ENCODE measurements at places on chromosomes 6 and 20.

GRCh38 chr20:24638591-24639548, 169.4 kb downstream of the SYNDIG1 start:
- no peak for DNase-seq

GRCh38 chr6:7189101-7189758, 81.5 kb downstream of the RREB1 start:
- DNase-seq: no peak

DNA sequence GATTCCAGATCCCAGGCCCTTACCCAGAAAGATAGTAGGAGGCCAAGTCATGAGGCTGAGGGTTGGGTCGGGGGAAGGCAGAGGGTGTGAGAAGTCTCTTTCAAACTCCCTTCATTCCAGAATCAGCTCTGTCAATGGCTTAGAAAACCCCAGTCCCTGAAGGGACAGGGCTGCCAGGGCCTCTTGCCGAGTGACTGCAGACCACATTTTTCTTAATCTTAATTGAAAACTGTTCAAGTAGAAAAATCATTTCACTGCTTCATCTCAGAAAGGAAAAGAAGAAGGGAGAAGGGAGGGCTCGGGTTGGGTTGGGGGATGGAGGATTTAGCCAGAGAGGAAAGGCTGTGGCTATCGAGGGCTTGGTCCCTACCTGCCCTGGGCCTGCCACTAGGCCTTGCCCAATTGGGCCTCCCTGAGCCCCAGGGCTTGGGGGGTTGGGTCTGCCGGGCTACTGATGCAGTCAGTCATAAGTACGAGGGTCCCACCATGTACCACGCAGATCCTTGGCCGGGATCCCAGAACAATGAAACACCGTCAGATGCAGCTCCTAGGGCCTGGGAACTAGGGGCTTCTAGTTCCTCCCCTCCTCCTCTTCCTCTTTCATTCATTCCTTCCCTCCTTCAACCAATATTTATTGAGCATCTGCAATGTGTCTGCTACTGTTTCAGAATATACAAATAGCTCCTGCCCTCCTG, 44.0 kb upstream of the CTNNBL1 start:
- DNase-seq: no peak

DNA sequence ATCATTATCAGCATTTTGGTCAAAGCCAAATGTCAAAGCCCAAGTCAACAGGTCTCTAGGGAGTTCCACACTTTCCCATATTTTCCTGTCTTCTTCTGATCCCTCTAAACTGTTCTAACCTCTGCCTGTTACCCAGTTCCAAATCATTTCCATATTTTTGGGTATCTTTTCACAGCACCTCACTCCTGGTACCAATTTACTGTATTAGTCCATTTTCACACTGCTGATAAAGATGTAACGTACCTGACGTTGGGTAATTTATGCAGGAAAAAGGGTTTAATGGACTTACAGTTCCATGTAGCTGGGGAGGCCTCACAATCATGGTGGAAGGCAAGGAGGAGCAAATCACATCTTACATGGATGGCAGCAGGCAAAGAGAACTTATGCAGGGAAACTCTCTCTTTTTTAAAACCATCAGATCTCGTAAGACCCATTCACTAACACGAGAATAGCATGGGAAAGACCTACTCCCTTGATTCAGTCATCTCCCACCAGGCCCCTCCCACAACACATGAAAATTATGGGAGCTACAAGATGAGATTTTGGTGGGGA, 143.4 kb downstream of the PTPRK start:
- no peak for DNase-seq

DNA sequence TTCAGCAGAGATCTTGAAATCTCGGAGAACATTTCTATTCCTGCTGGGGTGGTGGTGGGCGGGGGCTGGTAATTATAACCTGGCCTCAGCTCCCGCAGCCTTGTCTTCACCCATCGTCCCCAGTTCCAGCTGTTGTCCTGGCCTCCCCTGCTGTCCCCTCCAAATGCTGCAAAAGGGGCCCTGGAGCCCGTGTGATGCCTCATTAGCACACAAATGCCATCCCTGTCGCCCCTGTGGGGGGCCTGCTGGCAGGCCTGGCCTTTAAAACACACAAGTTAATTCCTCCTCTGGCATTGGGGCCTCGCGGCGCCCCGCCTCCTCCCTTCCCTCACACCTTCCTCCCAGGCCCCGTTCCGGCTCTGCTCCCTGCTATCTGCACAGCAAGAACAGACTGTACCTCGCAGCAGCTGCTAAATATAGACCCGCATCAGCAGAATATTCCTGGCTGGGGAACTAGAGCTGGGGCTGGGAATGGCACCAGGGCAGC, 85.7 kb downstream of the CDH22 start:
- no peak for DNase-seq

DNA sequence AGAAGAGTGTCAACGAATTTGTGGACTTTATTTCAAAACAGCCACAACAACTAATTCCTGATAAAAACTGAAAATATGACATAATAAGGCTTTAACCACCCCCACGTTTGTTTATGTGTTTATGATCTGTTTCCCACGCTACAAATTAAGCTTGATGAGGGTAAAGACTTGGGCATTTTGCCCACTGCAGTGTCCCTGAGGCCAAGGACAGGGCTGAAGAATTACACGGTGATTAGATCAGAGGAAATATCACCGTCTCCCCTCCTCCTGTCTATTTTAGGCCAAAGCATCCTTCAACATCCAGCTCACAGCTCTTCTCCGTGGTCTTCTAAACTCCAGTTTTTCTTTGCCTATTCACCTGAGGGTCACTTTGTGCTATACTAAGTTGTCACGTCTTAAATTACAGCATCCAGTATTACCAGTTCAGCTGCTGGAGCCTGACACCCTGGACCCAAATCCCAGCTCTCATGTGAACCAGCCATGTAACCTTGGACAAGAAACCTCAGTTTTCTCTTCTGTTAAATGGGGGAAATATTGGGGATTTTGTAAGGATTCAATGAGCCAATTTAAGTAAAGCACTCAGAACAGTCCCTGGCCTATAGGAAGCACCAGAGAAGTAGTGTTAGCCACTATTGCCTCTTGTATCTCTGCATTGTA, 15.2 kb upstream of the ARFGEF2 start:
- DNase-seq: no peak

GRCh38 chr20:10185741-10186558, 32.7 kb upstream of the SNAP25 start:
- no peak for DNase-seq

DNA sequence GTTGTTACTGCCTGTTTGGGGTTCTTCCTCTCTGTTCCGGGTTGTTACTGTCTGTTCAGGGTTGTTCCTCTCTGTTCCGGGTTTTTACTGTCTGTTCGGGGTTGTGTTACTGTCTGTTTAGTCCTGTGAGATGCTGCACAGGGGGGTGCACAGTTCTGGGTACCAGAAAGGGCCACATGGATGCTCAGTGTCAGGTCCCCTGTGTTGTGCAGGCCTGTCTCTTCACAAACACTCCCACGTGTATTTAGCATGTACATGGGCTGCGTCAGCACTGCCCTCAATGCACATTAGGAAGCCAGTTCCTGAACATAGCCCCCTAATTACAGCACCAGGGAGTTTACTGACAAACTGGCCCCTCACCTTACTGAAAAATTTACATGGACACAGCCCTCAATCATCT, 118.5 kb downstream of the DLL1 start:
- DNase-seq: no peak

GRCh38 chr6:159984268-159984786, 15.4 kb downstream of the IGF2R start:
- DNase-seq: no peak

DNA sequence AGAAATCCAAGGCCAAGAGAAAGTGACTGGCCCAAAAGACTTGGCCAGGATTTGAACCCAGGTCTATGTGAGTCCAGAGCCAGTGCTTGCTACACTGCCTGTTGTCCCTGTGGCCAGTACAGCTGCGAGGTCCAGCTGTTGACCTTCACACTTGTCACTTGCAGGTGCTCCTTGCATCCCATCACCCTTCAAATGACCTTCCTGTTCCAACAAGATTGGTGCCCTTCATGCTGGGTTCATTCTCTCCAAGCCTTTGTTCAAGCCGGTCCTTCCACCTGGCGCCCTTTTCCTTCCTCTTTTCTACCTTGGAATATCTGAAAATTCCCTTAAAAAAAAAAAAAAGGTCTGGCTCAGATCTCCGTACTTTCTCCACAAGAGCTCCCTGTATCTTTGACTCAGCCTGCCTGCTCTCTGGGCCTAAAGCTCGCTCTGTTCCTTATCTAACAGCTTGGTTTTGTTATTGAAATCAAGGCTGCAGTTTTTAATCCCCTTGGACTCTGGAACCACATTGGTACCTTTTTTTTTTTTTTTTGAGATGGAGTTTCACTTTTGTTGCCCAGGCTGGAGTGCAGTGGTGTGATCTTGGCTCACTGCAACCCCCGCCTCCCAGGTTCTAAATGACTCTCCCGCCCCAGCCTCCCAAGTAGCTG, 22.2 kb upstream of the MRPS18A start:
- no peak for DNase-seq

DNA sequence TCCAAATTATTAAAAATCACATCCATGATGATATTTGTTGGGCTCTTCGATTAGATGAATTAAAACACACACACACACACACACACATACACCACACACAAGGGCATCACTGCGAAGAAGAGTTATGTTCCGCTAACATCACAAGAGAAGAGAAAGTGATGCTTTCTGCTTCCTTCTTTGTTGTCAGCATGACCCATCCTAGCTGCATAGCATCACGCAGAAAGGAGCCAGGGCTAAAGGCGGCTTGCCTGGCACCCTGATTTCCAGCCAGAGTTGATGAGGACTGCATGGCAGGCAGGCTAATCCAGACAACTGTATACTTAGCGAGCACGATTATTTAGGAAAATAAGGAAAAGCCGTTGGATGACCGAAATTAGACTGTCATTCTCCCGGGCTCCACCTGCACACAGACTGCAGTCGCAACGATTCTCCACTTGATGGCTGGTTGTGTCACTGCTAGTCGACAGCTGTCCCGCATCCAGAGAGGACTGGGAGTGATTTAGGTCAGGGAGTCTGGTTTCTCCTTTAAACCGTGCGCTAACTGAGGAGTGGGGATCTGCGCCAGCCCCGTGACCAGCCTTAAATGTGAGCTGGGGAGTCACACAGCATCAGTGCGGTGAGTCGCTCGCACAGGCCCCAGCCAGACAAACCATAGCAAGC, 70.6 kb upstream of the SOX4 start:
- DNase-seq: no peak

- DNase-seq: no peak
These were observed 86.3 kb downstream of the ERMARD start for GRCh38 chr6:169837529-169838250.

- no peak for DNase-seq
These were observed 26.3 kb upstream of the APMAP start for GRCh38 chr20:25018841-25019240.

DNA sequence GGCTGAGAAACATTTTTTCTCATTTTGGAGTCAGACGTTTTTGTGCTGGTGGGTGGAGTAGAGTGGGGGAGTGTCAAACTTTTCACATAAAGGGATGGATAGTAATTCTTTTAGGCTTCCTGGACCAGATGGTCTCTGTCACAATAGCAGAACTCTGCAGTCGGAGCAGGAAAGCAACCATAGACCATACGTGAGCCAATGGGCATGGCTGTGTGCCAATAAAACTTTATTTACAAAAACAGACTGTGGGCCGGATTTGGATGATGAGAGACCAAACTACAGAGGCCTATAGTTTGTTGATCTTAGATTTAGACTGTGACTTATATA, 70.8 kb upstream of the SLC22A23 start:
- DNase-seq: no peak

- DNase-seq: no peak
These were observed 123.7 kb upstream of the FOXQ1 start for GRCh38 chr6:1188199-1188598.

DNA sequence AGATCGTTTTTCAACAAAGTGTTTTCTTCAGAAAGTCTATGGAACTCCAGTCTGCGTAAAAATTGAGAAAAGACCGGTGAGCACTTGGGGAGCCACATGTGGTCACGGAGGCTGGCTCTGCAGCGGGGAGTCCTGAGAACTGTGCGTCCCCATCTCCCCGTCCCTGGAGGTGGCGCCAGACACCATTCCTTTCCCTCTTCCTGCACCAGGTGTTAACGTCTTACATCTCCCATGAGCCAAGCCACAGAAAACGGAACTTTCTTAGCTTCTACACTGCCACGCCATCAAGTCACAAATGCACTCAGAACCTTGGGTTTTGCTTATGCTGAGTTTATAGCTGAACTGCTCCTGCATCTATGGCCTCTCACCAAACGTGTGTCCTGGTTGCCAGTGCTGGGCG, 62.6 kb downstream of the GINS1 start:
- no peak for DNase-seq

DNA sequence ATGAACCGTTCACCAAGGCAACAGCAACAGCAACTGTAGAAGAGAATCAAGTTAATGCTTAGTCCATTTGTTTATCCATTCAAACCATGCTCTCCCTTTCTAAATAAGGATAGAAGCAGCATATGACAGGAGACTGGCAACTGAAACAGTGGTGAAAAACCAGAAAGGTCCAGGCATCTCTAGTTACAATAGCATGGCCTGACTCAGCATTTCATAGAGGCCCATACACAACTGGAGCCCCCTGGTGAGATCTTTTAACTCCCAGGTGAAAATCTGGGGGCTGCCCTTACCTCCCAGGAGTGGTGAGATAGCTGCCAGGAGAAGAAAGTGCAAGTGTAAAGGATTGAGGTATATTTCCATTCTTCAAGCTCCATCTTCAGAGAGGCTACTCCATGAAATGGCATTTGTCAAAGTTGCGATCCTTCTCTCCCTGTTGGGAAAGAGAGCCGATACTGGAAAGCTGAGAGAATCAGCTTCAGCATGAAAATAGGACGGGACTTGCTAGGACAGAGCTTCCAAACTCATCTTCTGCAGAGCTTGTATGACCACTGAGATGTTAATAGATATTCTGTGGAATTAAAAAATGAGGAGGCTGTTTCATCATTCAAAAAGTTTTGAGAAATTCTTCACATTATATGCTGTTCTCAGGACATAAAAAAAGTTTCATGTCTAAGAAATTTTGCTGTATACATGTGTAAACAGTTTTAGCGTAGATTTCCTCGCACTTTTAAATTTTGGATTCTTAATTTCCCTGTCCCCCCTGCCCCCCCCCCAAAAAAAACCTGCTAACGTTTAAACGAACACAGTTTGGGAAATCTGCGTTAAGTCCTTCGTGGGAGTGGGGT, 10.9 kb upstream of the SLC2A12 start:
- DNase-seq: no peak

DNA sequence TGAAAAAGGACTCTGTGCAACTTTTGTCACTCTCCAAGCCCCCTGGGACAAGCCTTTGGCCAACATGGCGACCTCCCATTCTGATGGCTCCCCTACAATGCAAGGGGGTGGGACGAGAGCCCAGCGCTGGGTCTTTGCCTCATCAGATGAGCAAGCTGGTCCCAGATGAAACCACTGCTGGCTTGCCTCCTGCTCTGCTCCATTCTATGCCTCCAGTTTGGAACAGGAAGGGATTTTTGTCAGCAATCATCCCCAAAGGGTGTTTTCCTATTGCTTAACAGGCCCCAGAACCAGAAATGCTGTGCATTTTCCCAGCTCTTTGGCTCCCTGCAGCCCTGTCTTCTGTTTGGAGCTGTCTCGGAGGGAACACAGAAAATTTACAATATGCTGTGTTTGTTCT, 412.7 kb downstream of the MAFB start:
- no peak for DNase-seq

- peak; percentile 74 for DNase-seq
These were observed 33.7 kb downstream of the FAM50B start for GRCh38 chr6:3882866-3883265.

GRCh38 chr6:20236344-20236743, 24.1 kb upstream of the MBOAT1 start:
- DNase-seq: no peak

GRCh38 chr20:49891476-49892110, 23.7 kb downstream of the SPATA2 start:
- no peak for DNase-seq

Measured in tibial nerve (tissue), 4 donors.